ENCODE measurements at places on chromosomes 2 and 18.

DNA sequence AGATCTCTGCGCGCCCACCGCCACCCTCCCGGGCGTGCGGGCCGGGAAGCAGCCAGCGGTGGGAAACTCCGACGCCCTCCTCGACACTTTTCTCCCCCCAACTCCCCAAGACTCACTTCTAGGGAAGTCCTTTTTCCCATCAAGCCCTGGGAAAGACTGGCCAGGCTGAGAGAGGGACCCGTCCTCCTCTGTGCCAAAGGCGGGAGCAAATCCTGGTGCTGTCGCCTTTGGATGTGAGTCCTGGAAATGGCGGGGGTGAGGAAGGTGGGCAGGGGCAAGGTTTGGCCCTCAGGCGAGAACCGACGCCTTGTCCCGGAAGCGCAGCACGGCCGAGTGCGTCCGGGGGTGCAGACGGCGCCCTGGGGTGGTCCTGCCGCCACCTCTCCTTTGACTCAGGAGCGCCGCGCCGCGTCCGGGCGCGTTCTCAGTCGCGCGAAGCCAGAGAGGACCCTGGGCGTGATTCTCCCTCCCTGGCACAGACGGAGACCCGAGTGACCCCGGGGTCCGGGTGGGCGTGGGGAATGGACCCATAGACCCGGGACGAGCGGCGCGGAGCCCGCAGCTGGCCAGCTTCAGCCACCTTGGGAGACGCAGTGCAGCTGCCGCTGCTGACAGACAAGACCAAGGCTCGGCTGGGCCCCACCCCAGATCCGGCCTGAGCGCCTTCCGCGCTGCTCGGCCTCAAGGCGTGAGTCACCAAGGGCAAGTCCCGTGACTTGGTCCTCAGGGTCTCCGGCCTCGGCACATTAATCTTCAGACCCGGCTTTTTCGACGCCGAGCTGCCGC is 3.5 kb upstream of the LBX2 start:
- DNase-seq, result peak; percentile 35

- DNase-seq, result no peak
These were observed 49.7 kb upstream of the ZNF397 start for GRCh38 chr18:35190948-35191697.

DNA sequence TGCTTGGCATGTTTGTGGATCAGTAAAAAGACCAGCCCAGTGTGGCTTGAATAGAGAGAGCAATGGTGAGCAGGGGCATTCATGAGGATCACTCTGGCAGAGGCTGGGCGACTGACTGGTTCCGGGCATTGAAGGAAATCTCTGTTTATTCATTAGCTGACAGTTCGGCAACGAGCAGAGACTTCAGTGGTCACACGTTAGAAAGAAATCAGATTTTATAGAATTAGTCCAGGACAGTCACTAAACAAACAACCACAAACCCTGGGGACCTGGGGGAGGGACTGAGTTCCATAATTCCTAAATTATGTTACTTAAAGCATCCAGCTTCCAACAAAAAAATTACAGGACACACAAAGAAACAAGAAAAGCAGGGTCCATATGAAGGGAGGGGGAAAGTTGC is 72.5 kb downstream of the NOL10 start:
- no peak for DNase-seq

GRCh38 chr2:52383541-52383940 is 1351.6 kb upstream of the NRXN1 start:
- no peak for DNase-seq

GRCh38 chr2:67289271-67289670 is 107.9 kb upstream of the ETAA1 start:
- DNase-seq, result no peak

DNA sequence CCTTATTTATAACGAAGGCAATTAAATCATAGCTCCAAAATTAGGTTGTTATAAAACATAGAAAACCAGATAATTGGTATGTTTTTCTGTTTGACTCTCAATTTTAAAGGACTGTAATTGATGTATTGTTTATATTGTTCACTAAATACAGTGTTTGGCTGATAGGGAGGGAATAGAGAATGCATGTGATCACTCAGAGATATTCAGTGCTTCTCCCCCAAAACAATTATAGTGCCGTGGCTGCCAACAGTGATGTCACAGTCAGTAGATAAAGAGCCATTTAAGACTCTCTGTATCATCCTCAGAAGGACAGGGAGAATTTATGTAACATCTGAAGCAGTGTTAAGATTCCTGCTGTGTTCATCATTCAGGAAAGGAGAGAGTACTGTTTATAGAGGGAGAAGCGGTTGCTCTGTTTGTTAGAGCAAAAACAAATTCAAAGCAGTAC is 69.6 kb downstream of the PHLPP1 start:
- peak; percentile 24 for DNase-seq

Measured in skeletal muscle cell (primary cell).